ENCODE measurements at places on chromosomes 5 and 9. TPM values are rescaled to one million over a fixed set of nuclear protein-coding genes. Genes with fewer than 3 reads are reported as not detected.

DNA sequence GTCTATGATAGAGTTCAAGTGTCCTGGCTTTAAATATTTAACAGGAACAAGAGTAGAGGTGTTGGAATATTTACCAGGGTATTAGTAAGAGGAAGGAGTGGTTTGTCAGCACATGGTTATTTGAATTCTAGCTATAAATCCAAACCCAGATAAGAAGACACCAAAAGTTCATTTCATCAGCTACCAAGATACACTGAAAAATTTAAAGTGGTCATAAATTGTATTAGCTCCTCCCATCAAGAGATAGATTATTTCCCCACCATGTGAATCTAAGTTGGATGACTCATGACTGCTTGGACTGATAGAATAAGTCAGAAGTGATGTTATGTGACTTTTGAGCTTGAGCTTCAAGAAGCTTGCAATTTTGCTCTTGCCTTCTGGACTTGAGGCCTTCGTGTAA lies 72.1 kb upstream of the GRAMD2B start:
- DNase-seq: peak; percentile 85

HTR1A gene
- 0.35 TPM for total RNA-seq

SERF1B gene
- 28.0 TPM for total RNA-seq

- no peak for DNase-seq
Measured at GRCh38 chr9:125243792-125244260, 2.7 kb upstream of the HSPA5 start.

- DNase-seq: no peak
Measured at GRCh38 chr5:133461796-133462516, 150.4 kb downstream of the FSTL4 start.

SUSD3 gene
- total RNA-seq: 5.1 TPM

- DNase-seq: no peak
Measured at GRCh38 chr5:79182141-79182540, 53.8 kb upstream of the JMY start.

ADGRD2 gene
- not detected for total RNA-seq

DNA sequence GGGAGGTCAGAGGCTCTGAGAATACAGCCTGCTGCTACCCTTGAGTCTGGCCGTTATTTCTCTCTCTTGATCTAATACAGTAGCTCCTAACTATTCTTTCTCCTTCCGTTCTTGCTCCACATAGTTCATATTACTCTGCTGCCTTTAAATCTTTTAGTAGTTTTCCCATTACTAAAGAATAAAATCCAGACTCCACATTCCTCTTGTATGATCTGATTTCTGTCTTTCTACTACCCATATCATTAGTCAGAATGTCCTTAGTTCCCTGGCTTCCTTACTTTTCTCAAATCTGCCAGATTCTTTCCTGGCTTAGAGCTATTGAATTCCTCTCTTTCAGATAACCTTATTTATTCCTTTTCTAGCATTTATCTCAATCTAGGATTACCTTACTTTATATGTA lies 40.0 kb downstream of the MARCHF6 start:
- no peak for DNase-seq

DNA sequence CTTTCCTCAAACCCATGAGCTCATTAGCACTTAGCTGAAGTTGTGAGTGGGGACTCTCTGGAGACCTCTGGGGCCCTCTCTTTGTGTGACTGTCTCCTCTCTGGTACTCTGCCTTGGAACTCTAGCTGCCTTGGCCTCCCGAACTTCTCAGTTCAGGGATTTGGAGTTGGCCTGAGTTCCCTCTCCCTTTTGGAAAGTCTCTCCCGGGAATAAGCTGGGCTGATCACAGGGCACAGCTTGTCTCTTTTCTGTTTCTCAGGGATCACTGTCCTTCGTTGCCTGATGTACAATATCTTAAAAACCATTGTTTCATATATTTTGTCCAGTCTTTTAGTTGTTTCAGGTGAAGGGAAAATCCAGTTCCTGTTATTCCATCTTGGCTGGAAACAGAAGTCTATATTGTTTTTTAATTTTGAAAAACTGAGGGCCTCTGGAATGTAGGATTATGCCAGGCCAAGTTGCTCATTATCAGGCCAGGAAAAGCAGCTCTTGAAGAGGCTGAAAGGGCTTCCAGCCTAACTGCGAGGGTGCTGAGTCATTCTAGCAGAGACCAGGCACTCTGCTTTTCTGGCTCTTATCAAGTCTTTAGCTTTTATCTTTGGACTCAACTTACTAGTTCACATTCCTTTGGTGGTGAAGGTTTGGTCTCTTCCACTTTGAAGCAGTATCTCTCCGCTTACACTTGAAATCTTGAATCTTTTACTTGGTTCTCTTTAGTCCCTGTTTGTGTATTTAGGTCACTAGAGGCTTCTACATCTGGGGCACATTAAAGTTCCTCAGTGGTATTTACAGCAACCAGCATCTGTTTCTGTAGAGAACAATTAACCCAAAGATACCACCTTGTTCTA lies 8.4 kb upstream of the RGS3 start:
- peak; percentile 86 for DNase-seq

GRCh38 chr5:141839015-141839513 lies 39.1 kb downstream of the PCDH1 start:
- DNase-seq: no peak

GRCh38 chr5:176529741-176530141 lies 7.5 kb downstream of the RNF44 start:
- no peak for DNase-seq

- DNase-seq: no peak
Measured at GRCh38 chr9:92965759-92966517, 18.6 kb downstream of the FGD3 start.

STING1 gene
- total RNA-seq: 12.4 TPM

LEAP2 gene
- not detected for total RNA-seq

DNA sequence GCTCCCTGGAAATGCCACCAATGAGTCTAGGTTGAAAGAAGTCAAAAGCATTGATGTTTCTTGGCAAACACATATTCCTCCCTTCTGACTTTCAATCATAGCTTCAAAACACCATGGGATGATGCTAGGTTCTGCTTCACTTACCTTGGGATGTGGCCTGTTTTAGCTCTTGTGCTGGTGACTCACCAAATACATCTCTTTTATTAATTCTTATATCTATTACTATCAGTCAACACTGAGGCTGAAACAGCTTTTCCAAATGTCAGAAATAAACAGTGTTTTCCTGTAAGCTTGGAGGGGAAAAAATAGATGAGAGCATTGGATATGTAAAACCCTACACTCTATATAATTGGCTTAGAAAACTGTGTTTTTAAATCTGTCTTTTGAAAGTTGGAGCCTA lies 245.4 kb upstream of the NREP start:
- DNase-seq: no peak

DNA sequence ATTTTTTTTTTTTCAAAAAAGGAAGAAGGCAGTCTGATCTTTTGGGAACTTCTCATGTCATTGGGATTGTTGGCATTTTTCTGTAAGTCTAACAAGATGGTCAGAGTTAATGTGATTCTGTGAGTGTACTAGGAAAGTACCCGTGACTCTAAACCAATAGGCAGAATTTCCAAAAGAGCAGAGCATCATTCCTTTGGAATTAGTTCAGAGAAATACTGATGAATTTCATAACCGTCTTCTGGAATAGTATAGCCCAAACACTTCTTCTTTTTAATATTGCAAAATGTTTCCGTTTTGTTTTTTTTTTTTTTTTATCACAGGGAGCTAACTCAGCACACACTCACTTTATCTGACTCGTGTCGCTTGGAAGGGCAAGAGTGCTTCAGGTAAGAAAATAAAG lies 407.4 kb downstream of the DTWD2 start:
- no peak for DNase-seq

DNA sequence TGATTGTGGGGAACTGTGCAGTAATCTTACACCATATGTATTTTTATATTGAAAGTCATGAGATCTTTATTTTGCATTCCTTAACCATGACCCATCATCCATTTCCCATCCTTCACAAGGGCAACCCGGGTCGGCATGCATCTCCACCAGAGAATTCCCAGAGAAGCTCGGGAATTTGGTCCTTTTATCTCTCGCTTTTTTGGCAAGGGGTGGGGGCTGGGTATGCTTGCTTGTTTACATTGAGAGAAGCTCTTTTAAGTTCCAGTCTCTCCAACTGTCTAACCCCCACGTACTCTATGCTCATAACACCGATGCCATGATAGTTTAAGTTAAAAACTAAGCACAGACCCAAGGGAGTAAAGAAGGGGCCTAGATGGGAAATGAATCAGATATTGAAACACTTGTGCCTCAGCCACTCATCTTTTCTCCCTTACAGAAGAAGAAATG lies 109.9 kb upstream of the NFIB start:
- no peak for DNase-seq

- DNase-seq: no peak
Measured at GRCh38 chr9:68505681-68506409, 34.8 kb downstream of the TMEM252 start.

- no peak for DNase-seq
Measured at GRCh38 chr5:64201996-64202395, 36.4 kb downstream of the RNF180 start.

SHOC1 gene
- 0.30 TPM for total RNA-seq

GPR150 gene
- 0.69 TPM for total RNA-seq

GRCh38 chr9:74517188-74517587 lies 20.1 kb downstream of the RORB start:
- DNase-seq: no peak

DNA sequence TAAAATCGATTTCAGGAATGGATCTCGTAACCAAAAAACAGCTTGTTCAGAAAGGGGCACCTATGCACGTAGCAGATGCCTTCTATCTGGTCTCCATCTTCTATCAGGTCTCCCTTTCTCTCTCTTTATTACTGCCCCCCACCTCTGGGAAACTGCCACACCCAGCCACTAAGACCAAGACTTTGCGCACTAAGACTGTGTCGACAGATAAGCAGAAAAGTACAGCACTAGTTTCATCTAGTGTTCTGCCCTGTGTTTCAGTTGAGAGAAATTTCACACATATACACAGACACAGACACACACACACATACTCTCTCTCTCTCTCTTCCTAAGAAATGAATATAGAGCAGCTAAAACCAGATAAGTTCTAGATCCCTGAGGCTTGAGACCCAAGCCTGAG lies 210.1 kb upstream of the MAP3K1 start:
- DNase-seq: no peak

BAG1 gene
- 50.9 TPM for total RNA-seq

DNA sequence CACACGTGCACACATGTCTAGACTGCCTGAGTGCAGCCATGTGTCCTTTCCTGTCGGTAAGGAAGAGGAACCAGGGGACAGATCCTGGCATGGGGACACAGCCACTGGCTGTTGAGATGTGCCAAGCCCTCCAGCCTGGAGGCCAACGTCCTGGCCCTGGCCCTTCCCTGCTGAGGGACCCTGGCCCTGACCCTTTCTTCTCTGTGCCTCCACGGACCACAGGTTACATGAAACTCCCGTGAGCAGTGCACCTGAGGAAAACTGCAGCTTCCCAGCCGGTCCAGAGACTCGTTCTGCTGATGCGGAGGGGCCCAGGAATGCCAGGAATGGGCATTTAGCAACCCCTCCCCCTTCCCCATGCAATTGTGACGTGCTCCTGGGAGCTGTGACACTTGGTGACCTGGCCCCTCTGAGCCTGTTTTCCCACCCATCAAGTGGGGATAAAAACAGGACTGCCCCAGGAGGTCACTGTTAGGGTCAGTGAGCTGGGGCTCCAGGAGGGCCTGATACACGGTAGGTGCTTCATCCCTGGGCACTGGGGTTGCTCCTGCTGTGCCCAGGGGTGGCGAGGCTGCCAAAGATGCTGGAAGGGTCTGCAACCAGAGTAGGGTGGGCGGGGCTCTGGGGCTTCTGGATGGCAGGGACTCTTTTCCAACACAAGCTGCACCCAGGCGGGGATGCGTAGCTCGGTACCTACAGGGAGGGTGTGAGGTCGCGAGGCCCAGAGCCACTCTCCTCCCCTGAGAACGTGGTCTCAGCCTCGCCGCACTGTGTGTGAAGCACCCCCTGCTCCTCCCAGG lies 151.5 kb downstream of the C9orf50 start:
- DNase-seq: no peak

DNA sequence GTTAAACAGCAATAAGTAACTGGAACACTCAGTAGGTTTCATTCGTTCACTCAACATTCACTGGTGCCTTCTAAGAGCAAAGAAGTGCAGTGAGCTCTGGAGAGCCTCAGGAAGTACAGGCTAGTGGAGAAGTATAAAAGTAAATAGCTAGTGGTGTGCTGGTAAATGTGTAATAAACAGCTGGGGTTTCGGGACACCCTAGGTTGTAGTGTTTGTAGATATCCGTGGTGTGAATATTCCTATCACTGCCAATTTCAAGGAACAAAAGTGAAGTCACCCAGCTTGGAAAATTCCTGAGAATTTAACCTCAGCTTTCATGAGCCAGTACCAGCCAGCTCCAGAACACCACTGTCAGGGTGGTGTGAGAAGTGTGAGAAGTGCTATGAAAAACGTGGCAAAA lies 75.9 kb downstream of the GABBR2 start:
- DNase-seq: no peak

DNA sequence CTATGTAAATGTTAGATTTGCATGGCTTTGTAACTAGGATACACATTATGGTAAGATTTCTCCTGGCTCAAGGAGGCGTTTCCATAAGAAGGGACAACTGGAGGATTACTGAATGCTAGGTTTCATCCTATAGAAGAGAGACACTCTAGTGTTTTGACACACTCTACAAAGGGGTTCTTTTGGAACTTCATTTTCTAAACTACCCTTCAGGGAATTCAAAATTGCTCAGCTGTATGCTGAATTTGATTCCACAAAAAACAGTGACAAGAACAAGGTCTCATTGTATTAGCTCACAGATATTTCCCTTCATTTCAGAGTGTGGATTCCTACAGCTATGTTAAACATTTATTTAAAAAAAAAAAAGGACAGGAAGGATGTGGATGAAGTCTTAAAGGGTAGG lies 151.7 kb downstream of the PPP2R2B start:
- no peak for DNase-seq

DNA sequence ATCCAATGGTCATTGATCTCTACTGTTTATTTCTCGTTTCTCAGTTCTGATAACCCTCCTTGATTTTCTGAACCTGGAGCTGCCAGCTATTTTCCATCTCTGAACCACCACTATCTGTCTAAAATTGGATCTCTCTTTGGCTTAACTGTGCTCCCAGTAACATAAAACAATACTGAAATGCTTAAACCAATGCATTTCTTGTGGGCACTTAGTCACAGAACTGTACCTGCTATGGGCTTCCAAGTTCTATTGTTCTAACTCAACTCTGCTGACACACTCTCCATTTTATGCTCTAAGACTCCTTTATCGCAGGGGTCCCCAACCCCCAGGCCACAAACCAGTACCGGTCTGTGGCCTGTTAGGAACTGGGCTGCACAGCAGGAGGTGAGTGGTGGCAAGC lies 120.6 kb downstream of the LHFPL2 start:
- peak; percentile 78 for DNase-seq

BBLN gene
- 79.9 TPM for total RNA-seq

All from renal cortical epithelial cell (primary cell).